ENCODE measurements at places on chromosomes 2 and 18.

- DNase-seq: no peak
Measured at GRCh38 chr2:195445639-195446038, 211.4 kb upstream of the SLC39A10 start.

GRCh38 chr18:13308369-13308768 is 89.8 kb downstream of the LDLRAD4 start:
- no peak for DNase-seq

DNA sequence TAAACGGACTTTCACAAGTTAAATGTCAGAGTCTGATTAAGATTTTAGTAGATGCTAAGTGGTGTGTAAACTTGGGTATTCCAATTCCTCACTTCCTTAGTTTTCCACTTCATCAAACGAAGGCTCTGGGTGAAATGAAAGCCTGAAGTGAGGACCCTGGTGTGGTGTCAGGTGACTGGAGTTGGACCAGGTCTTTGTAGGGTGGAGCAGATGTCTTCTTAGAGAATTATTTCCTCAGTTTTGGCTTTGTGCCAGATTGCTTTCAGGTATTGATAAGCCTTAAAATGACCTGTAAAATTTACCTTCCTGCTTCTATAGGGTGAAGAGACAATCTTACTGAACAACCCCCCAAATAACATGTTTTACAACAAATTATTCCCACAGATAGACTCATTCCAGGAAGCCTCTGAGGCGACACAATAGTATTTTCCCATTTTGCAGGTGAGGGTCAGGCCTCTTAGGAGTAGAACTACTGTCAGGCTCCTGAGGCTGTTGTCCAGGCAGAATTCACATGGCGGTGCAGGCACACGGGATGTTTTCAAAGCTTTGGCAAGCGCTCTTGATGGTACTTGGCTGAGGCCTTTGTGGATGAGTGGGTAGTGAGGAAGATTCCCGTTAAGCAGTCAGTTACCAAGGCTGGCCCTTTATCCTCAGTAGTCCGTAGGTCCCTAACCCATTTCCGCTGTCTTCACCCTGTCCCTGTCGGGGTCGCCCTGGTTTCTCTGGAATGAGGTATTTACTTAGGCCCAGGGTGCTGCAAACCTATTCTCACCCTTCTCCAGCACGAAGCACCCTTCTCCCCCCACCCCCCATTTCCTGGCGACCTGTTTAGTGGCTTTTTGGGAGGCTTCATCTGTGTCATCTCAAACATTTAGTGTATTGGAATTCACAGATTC is 6.6 kb downstream of the RPS7 start:
- peak; percentile 33 for DNase-seq

- DNase-seq: no peak
Measured at GRCh38 chr2:35510636-35511035, 844.9 kb upstream of the CRIM1 start.
